ENCODE measurements at places on chromosomes 5 and 9.

GRCh38 chr5:112492291-112492690, 73.2 kb upstream of the EPB41L4A start:
- no peak for DNase-seq

DNA sequence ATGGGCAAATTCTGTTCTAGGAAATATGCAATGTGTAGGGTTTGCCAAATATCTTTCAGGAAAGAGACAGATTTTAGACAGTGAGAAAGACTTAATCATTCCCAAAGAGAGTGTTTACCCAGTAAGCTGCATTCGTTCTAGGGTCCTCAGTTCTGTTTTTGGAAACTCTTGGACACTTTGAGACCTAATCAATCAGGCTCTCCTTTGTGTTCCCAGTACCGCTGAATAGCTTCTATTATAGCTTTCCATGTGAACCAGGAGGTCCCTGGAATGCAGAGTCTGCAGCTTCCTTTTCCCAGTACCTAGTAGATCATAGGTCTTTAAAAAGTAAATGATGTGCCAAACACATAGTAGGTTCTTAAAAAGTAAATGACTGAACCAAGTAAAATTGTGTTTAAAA, 11.4 kb upstream of the SPINK1 start:
- no peak for DNase-seq

DNA sequence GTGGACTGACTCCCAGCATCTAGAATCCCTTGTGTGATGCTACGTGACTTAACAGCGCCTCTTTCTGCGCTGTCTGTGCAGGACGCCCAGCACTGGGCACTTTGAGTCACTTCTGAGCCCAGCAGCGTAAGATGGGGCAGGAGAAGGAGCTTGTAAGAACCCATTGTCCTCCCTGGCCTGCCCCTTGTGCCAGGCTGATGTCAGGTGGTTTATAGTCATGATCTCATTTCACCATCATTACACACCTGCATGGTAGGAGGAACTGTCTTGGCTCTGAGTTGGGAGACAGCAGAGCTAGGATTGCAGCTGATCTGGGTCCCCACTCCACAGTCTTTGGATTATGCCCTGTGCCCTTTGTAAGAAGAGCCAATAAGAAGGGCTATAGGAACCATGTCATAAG, 12.2 kb downstream of the ERGIC1 start:
- no peak for DNase-seq

- no peak for DNase-seq
Observed at GRCh38 chr5:153902016-153902415, 136.7 kb downstream of the FAM114A2 start.

- no peak for DNase-seq
Observed at GRCh38 chr9:94705162-94705702, 21.3 kb upstream of the AOPEP start.

DNA sequence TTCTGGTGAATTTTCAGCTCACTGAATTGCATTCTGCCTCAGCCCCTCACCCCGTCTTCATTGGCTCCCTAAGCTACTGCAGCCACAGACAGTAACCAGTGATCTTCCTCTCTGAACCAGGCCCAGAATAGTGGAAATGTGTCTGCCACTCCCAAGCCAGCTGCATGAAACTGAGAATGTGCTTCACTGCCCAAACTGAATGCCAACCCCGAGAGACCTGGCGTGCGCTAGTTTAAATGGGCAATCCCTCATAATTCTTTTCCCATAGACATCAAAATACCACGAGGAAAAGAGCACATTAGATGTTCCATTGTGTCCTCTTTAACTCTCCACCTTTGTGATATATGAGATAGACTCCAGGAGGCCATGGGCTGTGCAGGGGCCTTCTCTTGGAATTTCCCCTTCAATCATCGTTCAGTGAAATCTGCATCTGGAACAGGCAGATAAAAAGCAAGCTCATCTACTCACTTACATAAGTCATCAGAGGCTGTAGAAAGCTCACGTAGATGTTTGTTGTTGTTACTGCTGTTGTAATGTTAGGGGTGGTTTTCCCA, 320.2 kb downstream of the NFIB start:
- no peak for DNase-seq

DNA sequence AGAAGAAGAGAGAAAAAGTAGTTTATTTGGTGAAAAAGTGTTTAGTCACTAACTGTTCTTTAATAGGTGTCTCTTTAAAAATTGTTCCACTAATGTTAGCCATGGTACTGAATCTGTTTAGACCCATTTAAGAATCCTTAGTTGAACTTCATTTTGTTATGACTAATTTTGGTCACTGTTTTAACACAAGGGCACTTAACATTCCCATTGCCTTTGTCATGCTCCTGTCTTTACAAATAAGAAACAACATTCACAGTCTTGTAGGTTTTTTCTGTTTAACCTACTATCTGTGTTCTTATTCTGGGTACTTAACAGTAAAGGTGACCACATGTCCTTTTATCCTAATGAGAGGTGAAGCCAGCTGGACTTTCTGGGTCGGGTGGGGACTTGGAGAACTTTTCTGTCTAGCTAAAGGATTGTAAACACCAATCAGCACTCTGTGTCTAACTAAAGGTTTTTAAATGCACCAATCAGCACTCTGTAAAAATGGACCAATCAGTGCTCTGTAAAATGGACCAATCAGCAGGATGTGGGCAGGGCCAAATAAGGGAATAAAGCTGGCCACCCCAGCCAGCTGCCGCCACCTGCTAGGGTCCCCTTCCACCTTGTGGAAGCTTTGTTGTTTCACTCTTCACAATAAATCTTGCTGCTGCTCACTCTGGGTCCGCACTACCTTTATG, 116.7 kb downstream of the WDR70 start:
- DNase-seq, result no peak

GRCh38 chr9:110081395-110081794, 126.6 kb downstream of the C9orf152 start:
- DNase-seq, result no peak

- DNase-seq, result no peak
Observed at GRCh38 chr5:170266570-170267381, 30.8 kb downstream of the LCP2 start.

Measured in stimulated activated CD8-positive, alpha-beta memory T cell treated with anti-CD3 and anti-CD28 coated beads, Interleukin-4, amount 100 ng/mL, for 4 hours (primary cell).